H9 (cell line): ENCODE measurements at places on chromosomes 16 and 17.
A peak's percentile ranks its signal among the peaks of the same experiment; 100 is the strongest.

DNA sequence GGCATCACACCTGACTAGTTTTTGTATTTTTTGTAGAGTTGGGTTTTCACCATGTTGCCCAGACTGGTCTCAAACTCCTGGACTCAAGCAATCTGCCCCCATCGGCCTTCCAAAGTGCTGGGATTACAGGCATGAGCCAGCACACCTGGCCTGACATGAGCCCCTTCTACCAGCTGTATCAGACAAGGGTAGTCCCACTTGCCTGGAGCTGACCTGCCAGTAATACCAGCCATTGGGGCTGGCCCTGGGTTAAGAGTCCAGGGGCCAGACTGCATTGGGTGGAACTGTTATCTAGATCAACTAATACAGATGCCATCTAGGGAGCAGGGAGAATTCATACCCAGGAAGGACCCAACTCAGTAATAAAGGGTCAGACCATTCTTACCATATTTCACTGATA lies 28.1 kb downstream of the WSB1 start:
- DNase-seq = peak; percentile 30

GRCh38 chr16:81532491-81533174 lies 88.0 kb downstream of the CMIP start:
- no peak for DNase-seq

GRCh38 chr17:31015639-31016038 lies 44.8 kb downstream of the RNF135 start:
- no peak for DNase-seq

DNA sequence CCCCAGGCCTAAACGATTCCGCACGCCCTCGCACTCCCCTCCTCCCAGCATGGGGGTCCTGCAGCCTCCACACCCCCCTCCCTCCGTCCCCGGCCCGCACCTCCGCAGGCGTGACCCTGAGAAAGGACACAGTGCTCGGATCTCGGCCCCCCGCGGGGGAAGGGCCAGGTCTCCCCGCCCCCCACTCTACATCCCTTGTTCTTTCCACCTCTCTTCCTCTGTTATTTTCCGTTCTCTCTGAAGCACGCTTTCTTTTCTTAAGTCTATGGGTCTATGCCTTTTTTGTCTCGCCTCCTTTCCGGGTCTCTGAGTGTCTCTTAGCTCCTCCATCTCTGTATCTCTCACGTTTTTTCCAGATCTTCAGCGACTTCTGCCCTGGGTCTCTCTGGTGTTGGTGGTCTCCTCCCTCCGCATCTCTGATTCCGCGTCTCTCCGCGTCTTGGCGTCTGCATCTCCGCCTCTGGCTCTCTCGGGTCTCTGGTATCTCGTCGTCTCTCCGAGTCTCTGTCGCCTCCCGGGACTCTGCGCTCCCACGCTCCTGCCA lies 2.1 kb upstream of the HES7 start:
- DNase-seq = peak; percentile 74

GRCh38 chr17:34241062-34241461 lies 14.0 kb upstream of the CCL2 start:
- no peak for DNase-seq

DNA sequence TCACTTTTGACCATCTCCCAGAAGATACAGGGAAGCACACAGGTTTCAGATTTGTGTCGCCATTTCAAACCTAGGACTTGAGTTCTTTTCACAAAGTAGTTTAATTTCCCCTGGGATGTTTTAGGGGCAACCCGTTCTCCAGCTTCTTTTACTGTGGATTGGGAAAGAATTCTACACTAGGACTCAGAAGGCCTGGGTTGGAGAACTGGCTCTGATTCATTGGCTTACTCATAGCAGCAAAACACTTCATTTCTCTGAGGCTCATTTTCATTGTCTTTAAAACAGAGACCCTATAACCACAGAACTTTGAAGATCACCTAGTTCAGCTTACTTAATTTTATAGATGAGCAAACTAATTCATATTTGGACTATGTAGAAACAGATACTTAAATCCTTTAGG lies 175.9 kb upstream of the SALL1 start:
- no peak for DNase-seq

- DNase-seq = no peak
Observed at GRCh38 chr16:87653234-87653633, 50.9 kb downstream of the JPH3 start.

GRCh38 chr16:54812229-54812628 lies 118.4 kb upstream of the IRX5 start:
- no peak for DNase-seq

- no peak for DNase-seq
Observed at GRCh38 chr17:40307001-40307730, 1.8 kb upstream of the RARA start.

DNA sequence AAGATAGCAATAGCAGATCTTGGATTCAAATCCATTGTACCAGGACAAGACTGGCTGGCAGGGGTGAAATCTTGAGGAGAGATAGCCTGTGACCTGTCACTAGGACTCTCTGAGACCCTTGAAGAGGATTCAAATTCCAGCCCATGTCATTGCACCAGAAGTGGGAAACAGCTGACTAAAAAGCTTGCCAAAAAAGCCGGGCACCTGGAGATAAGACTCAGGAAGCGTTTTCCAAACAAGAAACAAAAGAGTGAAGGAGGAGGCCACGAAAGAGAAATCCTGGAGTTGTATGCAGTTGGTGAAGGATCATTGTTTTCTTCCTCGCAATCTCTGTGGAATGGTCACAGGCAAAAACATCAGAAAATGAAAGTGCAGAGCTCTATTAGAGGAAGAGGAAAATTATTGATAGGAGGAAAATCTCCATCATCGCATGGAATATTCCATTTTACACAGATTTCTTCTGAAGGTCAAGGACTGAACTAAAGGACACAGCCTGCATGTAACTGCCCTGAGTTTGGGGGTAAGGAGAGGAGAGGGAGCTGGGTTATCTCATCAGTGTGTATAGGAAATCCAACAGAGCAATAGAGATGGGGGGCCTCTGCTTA lies 9.0 kb upstream of the WSB1 start:
- DNase-seq = no peak

- no peak for DNase-seq
Observed at GRCh38 chr16:30764816-30765465, 2.8 kb downstream of the RNF40 start.

GRCh38 chr17:76104896-76105231 lies 1.3 kb upstream of the EXOC7 start:
- peak; percentile 28 for DNase-seq

GRCh38 chr16:47858333-47858982 lies 297.3 kb downstream of the ABCC12 start:
- DNase-seq = no peak

- DNase-seq = no peak
Observed at GRCh38 chr16:64408699-64409098, 713.2 kb downstream of the CDH11 start.

DNA sequence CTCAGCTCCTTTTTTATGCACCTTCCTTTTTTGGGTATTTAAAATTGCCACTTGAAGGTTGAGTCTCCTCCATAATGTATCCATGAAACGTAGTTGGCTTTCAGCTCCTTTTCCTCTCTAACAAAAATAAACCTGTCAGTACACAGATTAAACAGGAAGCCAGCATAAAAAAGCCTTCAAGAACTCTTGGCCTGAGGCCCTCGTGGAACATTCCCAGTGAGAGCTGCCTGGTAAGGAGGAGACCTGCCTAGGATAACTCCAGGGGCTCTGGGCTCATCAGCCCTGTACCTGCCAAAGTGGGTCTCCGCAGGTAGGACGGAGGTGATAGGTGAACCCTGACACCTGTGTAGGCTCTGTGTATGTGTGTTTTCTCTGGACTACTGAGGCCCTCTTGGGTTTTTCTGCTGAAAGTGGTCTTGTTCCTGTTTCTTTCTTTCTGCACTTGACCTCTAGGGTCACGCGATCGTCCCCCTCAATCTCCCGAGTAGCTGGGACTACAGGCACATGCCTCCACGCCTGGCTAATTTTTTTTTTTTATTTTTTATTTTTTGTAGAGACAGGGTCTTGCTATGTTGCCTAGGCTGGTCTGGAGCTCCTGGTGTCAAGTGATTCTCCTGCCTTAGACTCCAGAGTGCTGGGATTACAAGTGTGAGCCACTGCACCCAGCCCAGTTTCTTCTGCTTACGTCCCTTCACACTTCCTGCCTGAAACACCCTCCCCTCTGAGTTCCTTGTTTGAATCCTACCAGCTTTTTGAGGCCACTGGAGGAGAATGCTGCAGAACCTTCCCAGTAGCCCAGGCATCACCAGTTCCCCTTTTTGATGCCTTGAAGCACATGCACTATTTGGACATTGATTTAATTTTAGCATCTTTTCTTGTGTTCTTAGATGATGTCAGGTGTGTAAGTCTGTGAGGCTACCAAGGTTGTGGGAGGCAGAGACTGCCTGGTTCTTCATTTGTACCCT lies 9.8 kb downstream of the PGS1 start:
- no peak for DNase-seq

DNA sequence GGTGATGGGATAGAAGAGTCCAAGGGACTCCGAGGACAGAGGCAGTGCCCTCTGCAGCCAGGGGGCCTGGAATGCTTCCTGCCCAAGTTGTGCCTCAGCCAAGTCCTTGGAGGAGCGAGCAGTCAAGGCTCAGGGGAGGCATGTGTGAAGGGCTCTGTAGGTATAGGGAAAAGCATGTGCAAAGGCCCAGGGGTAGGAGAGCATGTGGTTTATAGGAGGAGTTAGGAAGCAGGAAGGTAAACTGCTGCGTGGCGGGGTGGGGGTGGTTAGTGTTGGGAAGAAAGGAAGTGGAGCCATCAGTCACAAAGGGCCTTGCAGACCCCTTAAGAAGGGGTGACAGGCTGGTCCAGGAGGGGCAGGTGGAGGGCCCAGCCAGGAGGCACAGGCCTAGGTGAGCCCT lies 7.2 kb downstream of the POLR3E start:
- no peak for DNase-seq

GRCh38 chr16:83046664-83047063 lies 419.9 kb downstream of the CDH13 start:
- no peak for DNase-seq

GRCh38 chr16:12079412-12079965 lies 103.0 kb downstream of the SNX29 start:
- DNase-seq = no peak

DNA sequence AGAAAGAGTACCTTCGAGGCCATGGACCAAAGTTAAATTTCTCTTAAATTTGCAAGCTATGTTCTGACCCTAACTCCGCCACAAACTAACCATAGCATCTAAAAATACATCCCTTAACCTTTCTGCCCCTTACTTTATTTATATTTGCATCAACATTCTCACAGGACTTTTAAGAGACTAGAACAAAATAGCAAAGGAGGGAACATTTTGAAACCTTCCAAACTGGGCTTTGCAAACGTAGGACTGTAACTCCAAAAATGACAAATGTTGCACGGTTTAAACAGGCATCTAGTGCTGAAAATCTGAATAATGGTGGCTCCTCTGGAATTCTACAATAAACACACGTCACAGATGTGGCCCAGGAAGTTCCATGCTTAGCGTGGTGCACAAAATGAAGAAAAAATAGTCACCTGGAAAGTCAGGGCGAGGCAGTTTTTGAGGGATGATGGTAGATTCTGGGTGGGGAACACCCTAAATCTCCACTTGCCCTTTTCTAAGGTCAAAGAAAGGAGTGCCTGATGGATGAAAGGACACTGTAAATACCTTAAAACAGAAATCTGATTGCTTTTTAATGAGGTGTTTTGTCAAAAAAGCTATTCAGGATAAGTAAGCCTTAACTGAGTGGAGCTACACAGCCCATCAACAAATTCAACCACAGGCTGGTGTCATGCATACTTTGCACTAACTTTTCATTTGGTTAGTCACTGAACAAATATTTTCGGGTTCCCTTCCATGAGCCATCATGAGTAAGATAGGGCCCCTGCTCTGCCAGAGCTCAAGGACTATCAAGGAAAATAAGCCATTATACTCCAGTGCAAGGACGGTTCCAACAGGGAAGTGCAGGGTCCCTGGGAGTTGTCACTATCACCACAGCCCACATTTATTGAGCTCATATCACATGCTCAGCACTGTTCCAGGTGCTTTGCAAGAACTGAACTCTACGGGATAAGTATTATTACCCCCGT lies 21.2 kb downstream of the ARHGAP17 start:
- DNase-seq = no peak

- DNase-seq = peak; percentile 34
Observed at GRCh38 chr17:13638855-13639458, 37.2 kb upstream of the HS3ST3A1 start.

DNA sequence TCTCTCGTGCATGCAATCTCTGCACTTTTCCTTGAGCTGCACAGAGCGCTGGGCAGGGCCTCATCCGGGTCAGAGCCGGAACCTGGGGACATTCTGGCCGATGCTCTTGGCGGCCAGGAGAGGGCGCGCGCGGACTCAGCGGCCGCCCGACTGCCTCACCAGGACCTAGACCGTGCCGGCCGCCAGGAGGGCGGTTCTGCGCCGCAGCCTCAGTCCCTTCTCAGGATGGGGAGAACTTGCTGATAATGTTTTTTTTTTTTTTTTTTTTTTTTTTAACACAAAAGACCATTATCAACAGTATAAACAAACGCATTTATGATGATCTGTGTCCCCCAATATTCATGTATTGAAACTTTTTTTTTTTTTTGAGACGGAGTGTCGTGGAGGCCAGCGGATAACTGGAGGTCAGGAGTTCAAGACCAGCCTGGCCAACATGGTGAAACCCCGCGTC lies 8.1 kb upstream of the FLYWCH2 start:
- DNase-seq = peak; percentile 85

- DNase-seq = no peak
Observed at GRCh38 chr16:75100603-75100990, 16.0 kb downstream of the LDHD start.

DNA sequence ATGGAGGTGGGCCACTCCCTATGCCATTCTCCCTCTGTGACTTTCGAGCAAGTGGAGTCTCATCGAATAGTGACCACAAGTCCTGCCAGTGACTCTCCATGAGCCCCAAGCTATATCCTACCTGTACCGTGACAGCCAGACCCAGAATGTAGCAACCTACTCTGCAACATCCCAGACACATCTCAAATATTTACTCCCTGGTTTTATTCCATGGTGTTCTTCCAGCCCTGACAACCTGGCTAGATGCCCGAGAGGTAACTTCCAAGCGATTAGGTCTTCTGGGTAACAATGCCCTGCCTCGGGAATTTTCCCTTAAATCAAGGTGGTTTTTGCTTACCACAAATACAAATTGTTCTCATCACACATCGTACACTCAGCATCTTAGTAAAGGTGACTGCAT lies 211.7 kb downstream of the ZFHX3 start:
- no peak for DNase-seq

GRCh38 chr16:84643180-84643583 lies 5.1 kb upstream of the KLHL36 start:
- no peak for DNase-seq

DNA sequence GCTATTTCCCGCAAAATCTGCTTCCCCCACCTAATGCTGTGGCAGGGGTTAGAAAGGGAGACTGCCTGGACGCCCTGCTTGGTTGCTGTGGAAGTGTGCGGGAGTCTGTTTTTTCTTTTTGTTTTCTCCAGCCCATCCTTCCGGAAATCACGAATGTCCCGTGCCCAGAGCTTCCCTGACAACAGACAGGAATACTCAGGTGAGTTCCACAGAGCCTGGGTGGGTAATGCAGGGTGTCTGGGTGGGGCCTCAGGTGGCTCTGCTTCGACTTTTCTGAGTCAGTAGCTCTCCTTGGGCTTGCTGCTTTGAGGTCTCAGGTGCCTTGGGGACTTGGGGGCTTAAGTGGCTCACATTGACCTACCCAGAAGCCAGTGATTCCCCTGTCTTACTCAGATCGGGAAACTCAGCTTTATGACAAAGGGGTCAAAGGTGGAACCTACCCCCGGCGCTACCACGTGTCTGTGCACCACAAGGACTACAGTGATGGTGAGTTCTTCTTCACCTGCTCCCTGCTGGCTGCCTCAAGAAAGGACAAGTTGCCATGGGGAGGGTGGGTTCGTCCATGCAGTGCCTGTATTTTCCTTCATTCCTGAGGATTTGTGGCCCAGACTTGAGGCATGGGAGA lies 11.4 kb downstream of the LIMD2 start:
- DNase-seq = no peak
